ENCODE measurements at places on chromosomes 5 and 9.

DNA sequence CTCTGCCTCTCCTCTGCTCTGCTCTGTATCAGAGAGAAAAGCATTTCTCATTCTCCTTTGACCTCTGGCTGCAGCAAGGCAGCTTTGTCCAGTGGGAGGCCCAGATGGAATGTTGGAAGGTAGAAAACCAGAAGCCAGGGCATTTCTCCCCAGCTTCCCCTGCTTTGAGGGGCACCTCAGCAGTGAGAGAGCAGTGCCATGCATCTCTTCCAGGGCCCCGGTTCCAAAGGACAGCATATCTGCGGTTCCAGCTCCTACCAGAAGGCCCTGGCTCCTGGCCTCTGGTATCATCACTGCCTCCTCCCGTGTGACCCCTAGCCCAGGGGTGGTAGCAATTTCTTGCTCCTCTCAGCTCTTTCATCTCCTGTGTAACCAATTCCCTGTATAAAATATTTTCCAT is 190.8 kb downstream of the SPOCK1 start:
- DNase-seq: no peak

GRCh38 chr5:30808996-30809395 is 384.5 kb upstream of the CDH6 start:
- no peak for DNase-seq

GRCh38 chr5:118933703-118934102 is 54.6 kb downstream of the DTWD2 start:
- DNase-seq: no peak

GRCh38 chr5:134437847-134438581 is 26.3 kb upstream of the CDKN2AIPNL start:
- DNase-seq: no peak

DNA sequence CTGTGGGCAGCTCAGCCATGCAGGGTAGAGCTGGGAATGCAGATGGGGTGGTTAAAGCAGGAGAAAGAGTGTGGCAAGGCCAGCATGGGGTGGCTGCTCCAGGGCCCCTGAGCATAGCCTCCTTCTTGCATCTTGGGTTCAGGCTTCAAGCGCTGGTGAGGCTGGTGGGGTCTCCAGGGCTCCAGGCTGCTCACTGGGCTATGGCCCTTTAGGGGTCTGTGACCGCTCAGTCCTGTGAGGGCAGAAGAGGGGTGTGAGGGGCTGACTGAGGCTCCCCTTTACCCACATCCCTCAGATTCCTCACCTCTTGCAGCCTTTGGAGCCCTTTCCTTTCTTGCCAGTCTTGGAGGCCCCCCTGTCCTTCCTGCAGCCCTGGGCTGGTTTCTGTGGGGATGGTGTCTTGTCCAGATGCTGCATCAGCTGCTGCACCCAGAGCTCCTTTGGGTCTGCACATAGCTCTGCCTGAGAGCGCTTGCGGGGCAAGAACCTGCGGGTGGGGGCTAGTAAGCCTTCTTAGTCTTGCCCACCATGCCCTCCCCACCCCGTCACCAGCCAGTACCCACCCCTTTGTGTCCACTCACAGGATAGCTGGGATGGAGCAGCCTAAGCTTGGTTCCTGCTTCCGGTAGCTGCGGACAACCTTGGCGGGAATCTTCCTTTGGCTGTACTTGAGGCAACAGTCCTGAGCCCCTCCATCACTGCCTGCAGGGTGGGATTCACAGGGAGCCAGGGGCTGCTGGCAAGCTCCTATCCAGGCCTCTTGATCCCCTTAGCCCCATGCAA is 549 bp downstream of the CCL21 start:
- DNase-seq: no peak

- DNase-seq: no peak
Measured at GRCh38 chr5:163385271-163385670, 52.1 kb upstream of the CCNG1 start.

- DNase-seq: no peak
Measured at GRCh38 chr5:166340039-166340438, 1951.4 kb upstream of the WWC1 start.

DNA sequence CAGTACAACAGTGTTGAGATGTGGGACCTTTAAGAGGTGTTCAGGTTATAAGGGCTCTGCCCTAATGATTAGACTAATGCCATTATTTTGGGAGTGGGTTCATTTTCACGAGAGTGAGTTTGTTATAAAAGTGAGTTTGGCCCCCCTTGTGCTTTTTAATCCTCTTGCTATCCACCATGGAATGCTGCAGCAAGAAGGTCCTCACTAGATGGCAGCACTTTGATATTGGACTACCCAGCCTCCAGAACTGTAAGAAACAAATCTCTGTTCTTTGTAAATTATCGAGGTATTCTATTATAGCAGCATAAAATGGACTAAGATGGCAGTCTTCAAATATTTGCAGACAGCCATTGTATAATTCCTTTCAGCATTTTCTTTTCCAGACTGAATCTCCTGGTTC is 212.4 kb downstream of the LRRC70 start:
- DNase-seq: no peak

DNA sequence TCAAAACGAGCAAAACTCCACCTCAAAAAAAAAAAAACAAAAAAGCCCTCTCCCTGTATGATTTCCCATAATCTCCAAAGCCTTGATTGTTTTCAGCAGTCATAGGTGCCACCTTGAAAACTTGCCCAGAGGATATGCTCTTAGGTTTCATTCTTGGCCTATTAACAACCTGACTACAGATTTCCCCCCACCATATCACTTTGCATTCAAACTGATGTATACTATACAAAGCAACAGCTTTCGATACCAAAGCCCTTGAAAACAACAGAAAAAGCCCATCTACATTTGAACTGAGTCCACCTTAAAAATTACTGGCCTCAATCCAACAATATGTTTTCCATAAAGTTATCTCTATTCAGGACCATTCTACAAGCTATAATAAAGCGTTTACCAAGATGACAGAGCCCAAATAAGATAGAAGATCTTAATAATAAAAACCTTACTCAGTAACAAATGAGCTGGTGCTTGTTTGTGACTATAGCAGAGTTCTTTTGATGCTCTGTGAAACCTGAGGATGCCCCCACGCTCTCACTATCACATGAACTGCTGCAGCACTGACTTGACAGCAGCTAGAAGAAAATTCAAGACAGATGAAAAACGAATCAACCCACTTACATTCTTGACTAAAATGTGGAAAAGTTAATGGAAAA is 44.4 kb downstream of the FNBP1 start:
- no peak for DNase-seq

- no peak for DNase-seq
Measured at GRCh38 chr9:37984672-37985611, 81.0 kb upstream of the SLC25A51 start.

DNA sequence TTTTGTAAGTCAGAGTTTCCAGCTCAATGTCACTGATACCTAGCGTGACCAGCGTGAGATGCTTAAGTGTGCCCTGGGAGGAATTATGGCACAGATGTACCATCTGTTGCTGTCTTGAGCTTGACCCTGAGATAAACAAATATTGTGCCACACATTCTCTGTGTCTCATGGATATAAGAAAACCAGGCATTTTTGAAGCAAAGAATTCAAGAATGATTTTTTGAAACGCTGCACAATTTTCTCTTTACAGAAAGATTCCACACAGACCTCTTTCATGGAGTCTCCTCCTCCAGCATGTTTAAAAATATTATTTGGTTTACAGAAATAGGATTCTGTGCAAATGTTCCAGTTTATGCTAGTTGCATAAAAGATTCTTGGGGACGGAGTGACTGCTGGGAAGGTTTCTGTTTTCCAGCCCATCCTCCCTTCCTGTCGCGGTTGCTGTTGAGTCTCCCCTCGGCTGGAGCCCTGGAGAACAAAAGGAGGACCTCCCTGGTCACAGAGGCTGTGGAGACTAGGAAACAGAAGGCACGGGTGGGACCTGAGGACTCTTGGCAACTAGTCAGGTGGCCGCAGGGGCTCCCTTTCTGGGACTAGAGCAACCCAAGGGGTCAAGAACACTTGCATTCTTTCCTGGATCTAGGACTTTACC is 120.8 kb downstream of the RASGRF2 start:
- no peak for DNase-seq

DNA sequence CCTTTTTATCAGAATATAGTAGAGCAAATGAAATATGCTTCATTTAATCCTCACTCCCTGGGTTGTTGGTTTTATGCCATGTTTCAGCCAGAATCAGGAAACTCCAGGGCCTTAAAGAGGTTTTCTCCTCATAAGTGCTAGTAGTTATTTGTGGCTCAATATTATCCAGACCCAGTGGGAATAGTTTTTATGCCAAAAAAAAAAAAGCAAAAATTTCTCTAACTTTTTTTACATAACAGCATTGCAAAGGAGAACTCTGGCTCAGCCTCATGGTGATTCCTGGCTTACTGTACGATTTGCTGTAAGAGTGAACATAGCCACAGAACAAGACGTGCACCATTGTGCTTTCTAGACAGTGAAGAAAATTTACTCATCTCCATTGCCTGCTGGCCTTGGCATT is 232.5 kb downstream of the PJA2 start:
- no peak for DNase-seq

- DNase-seq: no peak
Measured at GRCh38 chr5:9515436-9515835, 30.4 kb downstream of the SEMA5A start.

- DNase-seq: no peak
Measured at GRCh38 chr5:130476325-130476724, 572.1 kb downstream of the CHSY3 start.

GRCh38 chr5:9343146-9343850 is 202.6 kb downstream of the SEMA5A start:
- no peak for DNase-seq

DNA sequence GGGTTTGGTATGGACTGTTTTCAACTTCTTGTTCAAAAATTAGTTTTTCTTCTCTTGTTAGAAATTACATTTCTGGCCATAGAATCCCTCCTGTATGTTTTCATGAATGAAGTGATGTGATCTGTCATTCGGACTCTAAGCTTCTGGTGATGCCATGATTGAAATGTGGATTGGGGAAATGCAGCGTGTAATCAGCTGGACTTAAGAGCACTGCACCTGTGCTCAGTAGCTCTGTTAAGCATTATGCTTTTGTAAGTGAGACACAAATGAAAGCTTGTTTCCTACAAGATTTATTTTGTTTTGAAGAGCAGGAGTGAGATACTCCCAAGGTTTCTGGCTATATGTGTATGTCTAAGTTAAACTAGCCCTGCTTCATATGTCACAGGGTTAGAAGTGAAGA is 24.0 kb upstream of the FAM120AOS start:
- DNase-seq: no peak

- DNase-seq: no peak
Measured at GRCh38 chr5:17114715-17115599, 102.5 kb upstream of the BASP1 start.

- DNase-seq: no peak
Measured at GRCh38 chr9:74951725-74952151, 974 bp downstream of the C9orf40 start.

GRCh38 chr5:34656001-34656699 is at the start of gene RAI14:
Gene RAI14 (plus strand): TSS chr5:34656328. CDS start chr5:34686920, 30,592 bp downstream.
- no peak for DNase-seq

All from brain pericyte (primary cell).